ENCODE measurements at places on chromosomes 6 and 20. TPM values are rescaled to one million over a fixed set of nuclear protein-coding genes. Genes with fewer than 3 reads are reported as not detected.

MOG gene
- not detected for polyA plus RNA-seq

CLPSL1 gene
- polyA plus RNA-seq: not detected

DNA sequence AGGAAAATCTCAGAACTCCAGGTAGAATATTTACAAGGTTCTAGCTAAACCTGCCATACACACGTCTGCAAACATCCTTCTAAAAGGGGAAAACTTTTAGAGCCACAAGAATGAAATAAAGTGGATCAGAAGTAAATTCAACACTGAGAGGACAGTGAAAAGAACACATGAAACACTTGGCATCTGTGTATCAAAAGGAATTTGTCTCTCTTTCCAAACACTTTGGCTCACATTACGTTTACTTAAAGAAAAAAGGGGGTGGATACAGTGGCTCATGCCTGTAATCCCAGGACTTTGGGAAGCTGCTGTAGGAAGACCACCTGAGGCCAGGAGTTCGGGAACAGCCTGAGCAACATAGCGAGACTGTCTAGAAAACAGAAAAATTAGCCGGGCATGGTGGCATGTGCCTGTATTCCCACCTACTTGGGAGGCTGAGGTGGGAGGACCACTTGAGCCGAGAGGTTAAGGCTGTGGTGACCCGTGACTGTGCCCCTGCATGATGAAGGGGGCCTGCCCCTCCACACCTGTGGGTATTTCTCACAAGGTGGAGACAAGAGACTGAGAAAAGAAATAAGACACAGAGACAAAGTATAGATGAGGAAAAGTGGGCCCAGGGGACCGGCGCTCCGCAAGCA, 35.4 kb downstream of the NINL start:
- DNase-seq: no peak

DNA sequence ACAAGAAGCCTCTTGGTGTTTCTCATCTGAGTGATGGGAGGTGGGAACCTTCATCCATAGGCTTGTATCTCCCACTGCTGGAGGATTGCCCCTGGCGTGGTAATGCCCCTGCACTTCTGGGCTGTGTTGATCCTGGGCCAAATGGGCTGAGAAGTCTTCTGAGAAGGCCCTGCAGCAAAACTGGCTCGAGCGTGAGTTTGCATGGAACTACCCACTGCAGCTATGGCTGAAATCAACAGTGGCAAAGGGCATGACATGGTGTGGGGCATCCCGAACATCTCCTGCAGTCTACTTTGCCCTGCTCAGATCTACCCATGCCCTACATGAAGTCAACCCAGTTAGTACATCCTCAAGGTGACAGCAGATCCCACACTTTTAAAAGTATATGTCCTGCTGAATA, 130.6 kb downstream of the NRN1 start:
- DNase-seq: no peak
